ENCODE measurements at places on chromosomes 7 and 10.

DNA sequence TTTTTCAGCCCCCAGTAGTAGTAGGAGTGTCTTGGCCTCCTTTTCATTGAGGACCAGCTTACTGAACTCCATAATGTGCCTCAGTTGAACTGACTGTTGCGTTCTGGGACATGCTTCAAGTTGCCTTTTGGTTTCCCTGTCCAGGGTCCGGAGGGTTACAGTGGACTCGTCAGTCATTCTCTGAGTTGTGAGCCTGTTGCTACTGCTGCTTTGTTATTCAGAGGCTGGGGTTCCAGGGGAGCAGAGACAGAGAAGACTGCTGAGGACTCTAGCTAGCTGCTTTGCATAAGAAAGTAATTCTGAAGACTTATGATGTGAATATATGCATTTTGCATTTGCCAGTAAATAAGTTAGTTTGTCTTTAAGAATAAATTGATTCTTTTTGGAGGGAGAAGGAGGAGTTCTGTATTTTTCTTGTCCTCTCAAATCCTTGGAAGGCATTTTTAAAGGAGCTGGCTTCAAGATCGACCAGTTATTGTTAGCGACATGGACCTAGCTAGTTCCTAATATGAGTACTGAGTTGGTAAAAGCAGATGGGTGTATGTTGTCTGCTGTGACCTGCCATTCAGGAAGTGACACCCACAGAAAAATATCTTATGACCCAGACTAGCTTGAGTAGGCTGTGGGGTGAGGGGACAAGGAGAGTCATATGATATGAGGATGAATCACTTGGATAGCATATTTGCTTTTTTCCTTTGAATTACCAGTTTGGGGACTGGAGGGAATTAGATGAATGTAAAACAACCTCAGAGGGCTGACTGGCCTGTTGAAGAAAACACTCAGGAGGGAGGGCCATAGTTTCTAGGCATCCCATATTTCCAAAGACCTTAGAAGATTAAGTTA is 8.3 kb downstream of the PI4K2A start:
- no peak for DNase-seq

DNA sequence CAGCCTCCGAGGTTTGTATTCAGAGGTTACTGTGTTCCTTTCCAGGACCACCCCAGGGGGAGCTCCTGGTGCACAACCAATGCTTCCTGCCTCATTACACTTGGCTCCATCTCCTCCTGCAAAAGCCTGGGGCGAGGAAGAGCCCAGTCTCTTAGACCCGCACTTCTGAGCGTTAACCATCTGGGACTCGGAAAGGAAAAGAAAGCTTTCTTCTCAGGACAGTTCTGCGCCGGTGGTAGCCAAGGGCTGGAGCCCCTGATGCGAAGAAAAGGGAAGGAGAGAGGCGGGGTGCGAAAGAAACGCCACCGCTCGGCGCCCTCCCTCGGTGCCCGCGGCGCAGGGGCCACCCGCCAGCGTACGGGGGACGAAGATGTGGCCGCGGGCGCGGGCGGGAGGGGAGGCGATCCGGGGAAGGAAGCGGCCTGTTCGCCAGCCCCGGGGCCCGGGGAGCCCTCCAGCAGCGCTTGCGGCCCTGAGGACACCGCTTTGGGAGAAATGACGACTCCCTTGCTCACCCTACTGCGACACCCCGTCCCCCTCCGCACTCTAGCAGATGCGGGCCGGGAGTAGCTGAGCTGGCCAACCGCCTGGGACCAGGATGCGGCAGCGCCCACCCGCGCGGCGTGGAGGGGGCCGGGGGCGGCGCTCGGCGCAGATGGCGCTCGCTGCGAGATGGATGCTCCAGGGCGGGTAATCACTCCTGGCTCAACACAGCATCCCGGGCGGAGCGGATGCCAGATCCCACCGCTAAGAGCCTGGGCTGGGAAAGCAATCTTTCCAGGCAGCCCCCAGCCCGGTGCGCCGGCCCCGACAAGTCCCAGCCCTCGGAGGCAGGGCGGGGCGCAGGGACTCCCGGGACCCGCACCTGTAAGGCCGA is 1.3 kb downstream of the NRCAM start:
- DNase-seq: peak; percentile 33

DNA sequence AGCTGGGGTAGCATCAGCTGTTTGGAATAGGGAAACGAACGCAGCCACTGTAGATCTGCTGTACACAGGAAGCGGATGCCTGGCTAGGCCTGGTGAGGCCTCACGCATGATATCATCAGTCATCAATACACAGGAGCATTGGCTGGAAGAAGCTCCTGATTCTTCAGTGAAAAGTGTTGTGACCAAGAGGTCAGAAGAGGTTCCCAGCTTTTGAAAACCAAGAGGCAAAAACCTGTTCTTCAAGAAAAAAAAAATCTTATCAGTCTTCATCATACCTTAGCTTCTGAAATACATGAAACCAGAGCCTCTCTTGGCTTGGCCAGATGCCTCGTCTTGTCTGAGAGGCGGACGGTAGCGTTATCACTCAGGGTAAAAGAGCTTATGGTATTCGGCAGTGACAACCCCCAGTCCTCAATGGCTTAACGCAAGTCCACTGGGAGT is 139.3 kb upstream of the TCF7L2 start:
- DNase-seq: no peak

- DNase-seq: no peak
These were observed 18.4 kb upstream of the CALN1 start for GRCh38 chr7:72430531-72430930.

DNA sequence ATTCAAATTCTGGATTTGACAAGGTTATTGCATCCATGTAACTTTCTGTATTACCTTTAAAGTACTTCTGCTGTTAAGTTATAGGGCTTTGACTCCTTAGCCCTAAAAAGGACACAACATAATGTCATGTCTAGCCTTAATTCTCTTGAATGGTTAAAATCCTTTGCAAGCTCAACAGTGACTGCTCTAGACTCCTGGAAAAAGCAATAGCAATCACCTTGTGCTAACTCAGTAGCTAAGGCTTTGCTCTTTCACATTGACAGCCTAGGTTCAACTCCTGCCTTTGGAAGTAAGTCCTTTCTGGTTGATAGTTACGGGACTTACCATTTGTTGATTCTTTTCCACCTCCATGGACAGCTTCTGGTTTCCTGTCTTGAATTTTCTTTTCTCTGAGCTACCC is 16.1 kb upstream of the CREB3L2 start:
- DNase-seq: no peak

GRCh38 chr10:121540732-121541395 is 57.4 kb downstream of the FGFR2 start:
- DNase-seq: no peak

DNA sequence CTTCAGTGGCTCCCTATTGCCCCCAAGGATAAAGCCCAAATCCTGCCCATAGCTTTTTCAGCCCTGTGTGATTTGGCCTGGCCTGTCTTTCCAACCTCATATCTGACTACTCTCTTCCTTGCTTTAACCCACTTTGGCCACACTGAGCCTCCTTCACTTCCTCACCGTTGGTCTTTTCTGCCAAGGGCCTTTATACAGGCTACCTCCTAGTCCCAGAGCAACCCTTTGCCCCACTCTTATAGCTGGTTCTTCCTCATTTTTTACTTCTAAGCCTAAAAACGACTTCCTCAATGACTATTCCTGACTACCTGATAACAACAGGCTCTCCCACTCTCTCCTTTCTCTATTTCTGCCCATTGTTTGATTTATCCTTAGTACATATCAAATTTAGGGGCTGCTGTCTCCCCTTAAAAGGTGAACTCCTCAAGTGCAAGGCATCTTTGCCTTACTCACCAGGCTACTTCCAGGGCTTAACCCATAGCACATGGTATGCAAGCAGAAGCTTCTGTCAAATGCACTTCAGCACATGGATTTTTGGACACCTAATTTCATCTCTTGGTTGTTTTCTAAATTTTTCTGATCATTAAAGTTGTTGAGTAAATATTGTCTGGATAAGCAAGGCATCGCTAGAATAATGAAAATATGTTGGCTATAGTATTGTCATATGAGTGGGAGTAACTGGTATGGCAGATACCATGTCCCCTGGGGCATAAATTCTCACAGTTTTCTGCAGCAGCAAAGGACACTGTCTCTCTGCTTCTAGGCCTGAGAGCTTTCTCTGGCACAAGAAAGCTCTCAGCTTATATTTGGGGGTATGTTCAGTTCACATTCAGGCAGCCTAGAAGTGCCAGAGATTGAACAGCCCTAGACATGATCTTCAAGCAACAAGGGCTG is 201.5 kb upstream of the GPR26 start:
- DNase-seq: no peak
